ENCODE measurements at places on chromosomes 7 and 10.

DNA sequence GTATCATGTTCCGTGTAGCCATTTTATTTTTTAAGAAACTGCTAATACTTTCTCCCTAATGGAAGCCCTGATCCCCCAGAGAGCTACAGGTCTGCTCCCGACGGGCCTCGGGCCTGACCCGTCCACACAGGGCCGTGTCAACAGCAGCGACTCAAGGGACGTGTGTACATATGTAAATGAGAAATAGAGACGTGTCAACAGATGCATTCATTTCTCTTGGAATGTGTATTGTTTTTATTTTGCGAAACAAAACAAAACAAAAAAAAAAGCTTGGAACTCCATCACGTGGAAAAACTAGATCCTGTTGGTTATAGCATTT lies 31.7 kb upstream of the PPIF start:
- no peak for DNase-seq

- DNase-seq = no peak
Observed at GRCh38 chr10:128047991-128048818, 78.0 kb downstream of the MKI67 start.

- DNase-seq = no peak
Observed at GRCh38 chr7:38321515-38321944, 48.1 kb upstream of the TARP start.

DNA sequence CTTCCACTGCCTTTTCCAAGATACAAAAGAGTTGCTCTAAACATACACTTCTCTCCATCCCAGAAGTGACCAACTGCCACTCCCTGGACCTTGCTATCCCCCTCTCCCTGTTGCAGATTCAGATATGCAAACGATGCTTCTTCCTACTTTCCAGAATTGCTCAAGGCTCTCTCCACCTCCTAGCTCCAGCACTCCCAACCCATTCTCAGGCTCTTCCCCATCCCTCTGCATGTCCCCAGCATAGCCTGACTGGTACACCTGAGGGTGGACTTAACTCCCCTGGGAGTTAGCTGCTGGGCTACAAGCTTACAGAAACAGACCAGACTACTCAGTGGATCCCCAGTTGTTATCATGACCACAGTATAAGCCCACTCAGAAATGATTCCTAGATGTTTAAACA lies 27.6 kb downstream of the MKRN1 start:
- no peak for DNase-seq

DNA sequence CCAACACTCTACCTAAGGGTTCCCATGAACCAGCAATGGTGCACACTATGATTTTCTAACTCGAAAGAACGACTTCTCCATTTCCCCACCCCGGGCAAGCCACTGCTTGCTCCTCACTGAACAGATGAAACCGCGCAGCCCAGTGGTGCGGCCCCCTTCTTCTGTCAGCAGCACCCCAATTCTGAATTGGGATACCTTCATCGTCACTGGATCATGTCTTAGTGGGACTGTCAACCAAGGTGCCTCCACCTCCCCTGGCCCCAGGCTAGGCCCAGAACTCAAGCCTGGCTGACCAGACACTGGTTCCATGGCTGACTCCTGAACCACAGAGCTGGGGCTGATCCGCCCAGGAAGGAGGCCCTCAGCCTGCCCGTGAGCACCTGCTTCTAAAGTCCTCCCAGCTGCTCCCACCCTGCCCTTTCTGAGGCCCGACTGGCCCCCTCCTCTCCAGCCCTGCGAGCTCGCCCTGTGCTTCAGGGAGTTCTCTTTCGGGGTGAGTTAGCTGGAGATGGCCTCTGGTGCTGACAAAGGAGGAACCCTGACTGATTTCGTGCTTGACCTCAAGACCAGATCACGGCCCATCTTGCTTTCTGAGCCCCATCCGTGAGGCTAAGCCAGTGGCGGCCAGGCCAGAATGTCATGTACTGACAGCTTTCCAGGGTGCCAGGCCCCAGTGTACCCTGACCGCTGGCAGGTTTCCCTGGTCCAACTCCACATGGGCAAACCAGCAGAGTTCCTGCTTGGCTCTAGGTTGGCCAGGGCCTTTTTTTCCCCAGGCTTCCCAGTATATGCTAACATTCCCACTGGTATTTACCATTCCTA lies 44.5 kb downstream of the FAM53B start:
- no peak for DNase-seq

DNA sequence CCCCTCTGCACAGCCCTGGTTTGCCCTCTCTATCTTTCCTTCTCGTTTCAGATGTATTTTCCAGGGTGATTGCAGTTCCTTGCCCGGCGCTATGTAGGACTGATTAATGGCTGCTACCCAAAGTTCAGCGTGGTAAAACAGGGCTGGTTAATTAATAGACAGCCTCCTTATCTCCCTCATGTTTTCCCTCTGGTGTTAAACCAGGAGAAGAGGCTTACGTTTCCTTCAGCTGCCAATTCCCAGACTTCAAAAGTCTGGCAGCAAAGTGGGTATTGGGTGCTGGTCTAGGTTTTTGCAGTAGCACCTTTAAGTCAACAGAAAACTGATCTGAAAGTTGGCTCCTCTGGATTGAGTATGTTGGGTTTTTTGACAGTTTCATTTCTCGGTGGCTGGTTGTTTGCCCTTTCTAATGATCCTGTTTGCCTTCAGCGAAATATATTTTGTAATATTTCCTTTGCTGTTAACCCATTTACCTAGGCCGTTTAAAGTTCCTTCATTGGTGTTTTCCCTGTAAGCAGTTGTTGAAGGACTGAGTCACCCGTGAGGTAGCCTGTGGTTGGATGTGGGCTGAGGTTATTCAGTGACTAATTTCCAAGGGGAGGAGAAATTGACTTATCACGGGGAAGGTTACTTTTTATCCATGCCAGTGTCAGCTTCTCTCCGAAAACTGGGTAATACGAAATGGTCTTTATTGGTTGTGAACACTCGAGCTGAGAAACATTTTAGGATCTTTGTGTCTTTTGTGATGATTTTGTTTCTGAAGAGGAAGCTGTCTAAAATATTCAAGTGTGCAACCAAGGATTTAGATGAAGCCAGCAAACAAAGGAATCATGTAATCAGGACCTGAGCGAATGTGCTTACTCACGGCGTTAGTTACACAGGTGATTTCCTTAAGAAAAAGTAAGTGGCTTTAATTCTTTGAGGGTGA lies 257.2 kb downstream of the KIAA1217 start:
- no peak for DNase-seq

GRCh38 chr7:153509768-153510167 lies 542.4 kb upstream of the DPP6 start:
- no peak for DNase-seq

DNA sequence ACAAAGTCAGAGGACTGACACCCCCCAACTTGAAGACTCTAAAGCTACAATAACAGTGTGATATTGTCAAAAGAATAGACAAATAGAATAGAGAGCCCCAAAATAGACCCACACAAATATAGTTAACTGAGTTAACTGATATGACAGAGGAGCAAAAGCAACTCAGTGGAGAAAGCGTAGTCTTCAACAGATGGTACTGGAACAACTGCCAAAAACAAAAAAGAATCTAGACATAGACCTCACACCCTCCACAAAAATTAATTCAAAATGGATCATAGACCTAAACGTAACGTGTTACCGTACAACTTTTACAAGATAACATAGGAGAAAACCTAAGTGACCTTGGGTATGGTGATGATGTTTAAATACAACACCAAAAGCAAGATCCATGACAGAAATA lies 28.6 kb upstream of the PWWP2B start:
- DNase-seq = no peak

DNA sequence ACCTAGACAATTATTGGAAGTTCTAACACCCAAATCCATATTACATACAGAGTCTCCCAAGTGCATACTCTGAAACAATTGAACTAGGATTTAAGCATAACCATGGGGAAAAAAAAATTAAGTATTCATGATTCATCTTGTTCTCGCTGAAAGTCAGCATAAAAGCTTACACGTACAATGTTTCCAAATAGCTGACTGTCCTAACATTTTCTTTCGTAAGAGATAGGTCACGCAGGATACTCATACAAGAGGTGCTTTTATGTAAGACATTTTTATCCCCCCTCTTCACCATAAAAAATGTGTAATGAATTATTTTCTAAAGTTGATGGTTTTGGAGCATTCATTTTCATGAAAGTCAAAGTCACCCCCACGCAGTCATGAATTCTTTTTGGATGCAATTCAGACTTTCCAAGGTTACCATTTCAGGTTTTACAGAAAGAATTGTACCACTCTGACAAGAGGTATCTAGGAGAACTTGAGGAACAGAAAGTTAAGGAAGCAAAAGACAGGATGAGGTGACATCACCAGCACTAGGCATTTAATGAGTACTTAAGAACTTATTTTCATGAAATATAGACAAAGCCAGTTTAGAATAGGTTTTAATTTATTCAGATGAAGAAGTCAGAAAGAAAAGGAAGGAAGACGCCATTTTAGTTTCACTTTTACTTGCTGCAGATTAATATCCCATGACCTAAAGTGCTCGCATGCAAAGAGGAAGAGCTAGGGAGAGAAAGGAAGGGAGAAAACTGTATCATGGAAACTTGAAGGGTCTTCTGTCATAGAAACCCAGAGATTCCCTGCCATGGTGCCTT lies 55.8 kb downstream of the TMEM26 start:
- no peak for DNase-seq

DNA sequence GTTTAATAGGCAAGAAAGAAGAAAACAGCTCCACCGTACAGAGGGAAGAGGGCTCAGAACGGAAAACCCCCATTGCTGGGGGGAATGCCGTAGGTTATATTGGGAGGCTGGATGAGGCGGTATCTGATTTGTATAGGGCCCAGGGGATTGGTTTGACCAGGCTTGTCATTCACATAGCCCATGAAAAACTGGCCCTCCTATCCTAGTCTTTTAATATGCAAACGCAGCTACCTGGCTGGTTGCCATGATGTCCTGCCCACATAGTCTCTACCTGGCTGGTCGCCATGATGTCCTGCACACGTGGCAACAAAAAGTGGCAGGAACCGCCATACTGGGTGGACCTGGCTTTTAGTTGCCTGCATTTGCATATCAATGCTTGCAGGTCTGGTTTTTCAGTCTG lies 84.7 kb downstream of the AUTS2 start:
- no peak for DNase-seq

DNA sequence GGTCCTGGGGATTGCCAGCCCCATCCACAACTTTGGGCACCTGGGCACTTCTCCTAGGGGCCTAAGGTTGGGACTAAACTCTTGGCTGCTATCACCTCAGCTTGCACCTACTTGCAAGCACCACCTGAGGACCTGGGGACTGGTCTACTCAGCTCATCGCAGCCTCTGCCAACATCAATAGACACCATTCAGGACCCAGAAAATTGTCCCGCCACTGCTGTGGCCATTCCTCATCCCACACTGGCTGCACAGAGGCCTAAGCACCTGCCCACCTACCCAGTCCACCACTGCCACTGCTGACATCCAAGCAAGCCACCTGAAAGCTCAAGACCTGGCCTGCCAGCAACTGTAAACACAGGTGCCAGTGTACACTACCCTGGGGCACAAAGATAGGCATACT lies 234.1 kb downstream of the STK31 start:
- DNase-seq = no peak

- no peak for DNase-seq
Observed at GRCh38 chr7:47069385-47070076, 512.4 kb downstream of the TNS3 start.

DNA sequence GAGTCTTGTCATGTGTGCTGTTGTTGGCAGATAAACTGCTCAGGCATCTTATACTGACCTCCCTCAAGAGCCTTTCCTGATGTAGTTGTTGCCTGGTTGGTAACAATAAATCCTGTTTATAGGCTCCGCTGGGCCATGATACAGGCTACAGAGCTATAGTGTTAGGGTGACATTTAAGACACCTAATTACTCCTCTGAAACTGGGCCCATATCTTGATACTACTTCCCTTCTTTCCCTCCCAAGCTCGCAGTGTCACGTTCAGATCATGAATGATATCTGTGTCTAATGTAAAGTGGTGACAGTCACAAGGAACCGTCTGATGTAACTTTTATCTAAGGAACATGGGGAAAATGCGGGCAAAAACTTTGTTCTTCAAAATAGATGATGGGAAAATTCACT lies 35.4 kb downstream of the CROT start:
- DNase-seq = no peak

DNA sequence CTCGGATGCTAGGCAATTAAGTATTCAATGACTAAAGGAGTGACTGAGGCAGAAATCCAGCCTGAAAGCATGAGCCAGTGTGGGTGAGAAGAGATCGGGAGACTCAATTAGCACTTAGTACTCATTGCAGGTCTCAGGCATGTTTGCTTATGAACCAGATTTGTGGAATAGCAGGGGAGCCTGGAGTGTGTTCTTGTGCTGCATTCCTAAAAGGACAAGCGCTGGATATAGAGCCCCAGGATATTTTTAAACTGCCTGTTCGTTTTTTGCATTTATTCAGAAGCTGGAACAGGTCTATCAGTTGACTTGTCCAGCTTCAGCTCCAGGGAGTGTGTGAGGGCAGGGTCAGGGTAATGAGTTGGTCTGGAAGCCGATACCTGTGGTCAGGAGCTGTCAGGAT lies 120.3 kb downstream of the BMPER start:
- DNase-seq = no peak

DNA sequence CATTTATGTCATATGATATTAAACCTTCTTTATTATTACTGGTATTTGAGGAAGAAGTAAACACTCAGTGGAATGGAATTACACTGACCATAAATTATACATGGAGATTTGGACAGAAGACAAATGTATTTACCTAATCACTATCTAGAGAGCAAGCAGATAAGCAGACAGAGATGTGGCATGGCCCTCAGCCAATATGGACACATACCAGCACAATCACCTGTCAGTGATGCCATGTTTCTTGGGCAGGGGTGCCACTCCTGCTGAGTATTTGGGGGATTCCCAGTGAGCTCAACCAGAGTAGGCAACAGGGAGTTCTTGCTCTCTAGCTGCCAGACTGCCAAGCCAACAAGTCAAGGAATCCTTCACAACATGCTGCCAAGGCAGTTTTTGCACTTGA lies 866.3 kb upstream of the LRRN3 start:
- no peak for DNase-seq

- DNase-seq = no peak
Observed at GRCh38 chr7:42274053-42274452, 37.0 kb upstream of the GLI3 start.

DNA sequence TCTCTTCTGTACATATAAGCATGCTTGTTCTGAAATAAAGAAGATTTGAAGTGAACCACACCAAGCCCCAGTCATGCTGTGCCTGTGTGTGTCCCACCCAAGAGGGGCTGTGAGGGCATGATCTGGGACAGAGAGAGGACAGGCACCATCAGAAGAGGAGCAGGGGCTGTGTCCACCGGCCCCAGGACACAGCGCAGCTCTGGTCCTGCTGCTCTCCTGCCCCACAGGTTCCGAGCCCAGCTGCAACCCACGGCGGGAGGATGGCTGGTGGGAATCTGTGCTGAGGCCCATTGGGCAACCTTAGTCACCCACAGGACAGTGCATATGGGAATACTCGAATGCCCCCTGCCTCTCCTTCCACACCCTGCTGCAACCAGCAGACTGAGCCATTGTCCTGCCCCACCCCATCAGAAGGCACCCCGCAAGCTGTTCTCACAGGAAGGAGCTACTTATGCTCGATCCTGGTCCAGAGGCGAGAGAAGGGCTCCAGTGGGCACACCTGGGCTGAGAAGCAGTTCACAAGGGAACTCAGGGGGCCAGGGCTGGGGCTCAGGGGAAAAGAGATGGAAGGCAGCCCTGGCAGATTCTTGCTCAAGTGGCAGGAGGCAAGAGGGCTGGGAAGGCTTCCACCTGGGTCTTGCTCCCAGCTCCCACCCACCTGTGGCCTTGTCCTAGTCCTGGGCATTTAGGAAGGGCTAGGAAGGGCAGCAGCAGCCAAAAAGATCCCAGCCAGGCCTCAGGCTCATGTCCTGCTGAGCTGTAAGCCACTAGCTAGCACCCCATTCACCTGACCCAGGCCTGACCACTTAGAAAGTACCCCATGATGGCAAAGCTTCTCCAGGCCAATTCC lies 31.9 kb downstream of the LDB3 start:
- DNase-seq = no peak

Measured in stimulated activated CD4-positive, alpha-beta T cell treated with anti-CD3 and anti-CD28 coated beads, Interleukin-1b, Interleukin-23, amount 100 ng/mL, for 4 hours (primary cell).